ENCODE measurements at places on chromosomes 6 and 20. TPM values are rescaled to one million over a fixed set of nuclear protein-coding genes. Genes with fewer than 3 reads are reported as not detected.

DNA sequence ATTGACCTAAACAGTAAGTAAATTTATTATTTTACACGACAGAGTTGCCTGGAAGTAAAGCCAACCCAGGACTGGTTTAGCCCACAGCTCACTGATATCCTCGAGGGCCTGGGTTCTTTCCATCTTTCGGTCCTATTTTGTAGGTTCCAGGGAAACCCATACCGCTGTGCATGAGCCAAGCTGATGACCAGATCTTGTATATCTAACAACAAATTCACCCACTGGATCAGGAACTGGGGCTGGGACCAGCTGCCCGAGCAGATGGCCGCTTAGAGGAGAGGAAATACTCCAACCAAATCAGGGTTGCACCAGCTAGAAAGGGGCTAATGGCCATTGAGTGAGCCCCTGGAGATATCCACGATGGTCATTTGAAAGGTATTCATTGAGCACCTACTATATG, 139.2 kb downstream of the BACH2 start:
- no peak for DNase-seq

GRCh38 chr6:32439602-32440214, at the start of gene HLA-DRA:
HLA-DRA (plus strand) TSS chr6:32439887; CDS start chr6:32439951, 64 bp downstream.
- peak; percentile 92 for DNase-seq

The TRIM38 gene
- total RNA-seq = 22.9 TPM

DNA sequence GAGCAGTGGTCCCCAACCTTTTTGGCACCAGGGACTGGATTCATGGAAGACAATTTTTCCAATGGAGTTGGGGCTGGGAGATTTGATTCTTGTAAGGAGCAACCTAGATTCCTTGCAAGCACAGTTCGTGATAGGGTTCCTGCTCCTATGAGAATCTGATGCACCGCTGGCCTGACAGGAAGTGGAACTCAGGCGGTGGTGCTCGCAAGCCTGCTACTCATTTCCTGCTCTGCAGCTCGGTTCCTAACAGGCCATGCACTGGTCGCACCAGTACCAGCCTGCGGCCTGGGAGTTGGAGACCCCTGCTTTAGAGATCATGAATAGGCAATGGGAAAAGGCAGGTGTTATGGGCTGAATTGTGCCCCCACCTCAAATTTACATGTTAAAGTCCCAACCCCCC, 131.2 kb downstream of the PFDN4 start:
- no peak for DNase-seq

The LAMP5 gene
- not detected for total RNA-seq

Data from CD4-positive, CD25-positive, alpha-beta regulatory T cell (primary cell).